ENCODE measurements at places on chromosomes 11 and 22. TPM values are rescaled to one million over a fixed set of nuclear protein-coding genes. Genes with fewer than 3 reads are reported as not detected.

DNA sequence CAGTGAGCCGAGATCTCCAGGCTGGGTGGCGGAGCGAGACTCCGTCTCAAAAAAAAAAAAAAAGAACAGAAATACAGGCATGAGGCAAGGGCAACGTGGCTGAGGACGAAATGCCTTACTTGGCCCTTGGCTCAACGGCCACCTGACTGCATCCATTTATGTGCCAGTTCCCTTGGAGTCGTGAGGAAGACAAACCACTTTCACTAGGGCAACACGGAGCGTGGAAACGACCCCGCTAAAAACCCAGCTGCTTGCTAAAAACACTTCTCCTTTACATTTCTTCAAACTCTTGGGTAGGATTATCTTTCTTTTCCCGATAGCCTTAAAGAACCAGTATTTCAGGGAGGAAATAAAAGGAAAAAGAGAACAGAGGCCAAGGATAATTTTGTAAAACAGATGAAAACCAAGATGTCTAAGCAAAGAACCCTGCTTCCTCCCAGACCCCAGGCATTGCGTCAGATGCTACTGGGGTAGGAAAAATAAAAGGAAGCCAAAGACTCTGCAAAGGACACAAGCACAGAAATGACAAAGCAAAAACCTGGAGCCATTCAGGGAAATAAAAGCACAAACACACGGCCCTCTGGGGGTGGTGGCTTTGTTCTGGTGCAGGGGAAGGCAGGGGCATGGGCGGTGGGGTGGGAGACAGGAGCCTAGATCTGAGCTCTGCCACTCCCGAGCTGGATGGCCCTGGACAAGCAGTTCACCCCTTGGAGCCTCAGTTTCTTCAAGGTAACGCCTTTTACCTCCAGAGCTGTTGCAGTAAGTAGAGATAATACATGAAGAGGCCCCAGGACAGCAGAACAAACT lies 37.0 kb downstream of the PC start:
- no peaks in the 10 kb centered on the region for H3K27me3 ChIP-seq
- no peaks in the 10 kb centered on the region for H3K36me3 ChIP-seq
- H3K27ac ChIP-seq: no peak overlapping the region
- DNase-seq: no peak
- H3K4me3 ChIP-seq: no peak overlapping the region

DNA sequence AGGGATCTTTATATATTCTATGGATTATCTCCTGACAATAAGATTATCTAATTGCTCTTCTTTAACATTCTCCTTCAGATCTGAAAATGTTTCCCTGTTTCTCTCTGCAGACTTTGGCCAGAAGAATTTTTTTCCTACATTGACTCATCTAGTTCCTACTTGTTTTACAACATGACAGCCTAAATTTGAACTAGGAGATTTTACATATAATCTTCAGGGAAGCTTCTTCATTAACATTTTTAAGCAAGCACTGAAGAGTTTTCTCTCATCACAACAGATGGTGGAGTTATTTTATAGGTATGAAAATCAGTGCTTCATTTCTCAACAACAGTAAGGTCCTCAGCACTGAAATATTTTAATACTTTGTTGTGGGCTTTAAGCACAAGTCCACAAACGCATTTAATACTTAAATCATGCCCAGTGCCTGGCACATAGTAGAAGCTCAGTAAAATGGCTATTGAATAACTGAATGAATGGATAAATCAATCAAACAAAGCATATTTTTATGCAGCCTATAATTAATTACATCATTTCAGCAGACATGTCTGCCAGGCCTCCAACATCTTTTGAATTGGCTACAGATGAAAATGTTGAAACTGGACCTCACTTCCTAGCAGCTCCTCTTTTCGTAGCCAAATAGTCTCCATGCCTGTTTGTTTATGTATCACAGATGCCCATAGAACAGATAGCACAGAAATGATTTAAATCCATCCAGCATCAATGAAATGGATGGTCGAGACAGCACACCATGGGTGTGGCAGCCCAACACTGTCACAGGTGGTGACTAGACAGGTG lies 117.3 kb upstream of the POU2AF2 start:
- no peak overlapping the region for H3K4me3 ChIP-seq
- no peak for DNase-seq
- H3K4me1 ChIP-seq: no peaks in the 10 kb centered on the region
- no peaks in the 10 kb centered on the region for H3K27me3 ChIP-seq
- H3K27ac ChIP-seq: no peak overlapping the region
- no peaks in the 10 kb centered on the region for H3K36me3 ChIP-seq

The RFPL2 gene
- 1.3 TPM for total RNA-seq

The BLID gene
- not detected for total RNA-seq

GRCh38 chr11:115874843-115875242 lies 370.6 kb upstream of the CADM1 start:
- no peak for DNase-seq
- no peak overlapping the region for H3K27ac ChIP-seq
- peaks cover 7% of the 10 kb centered on the region for H3K27me3 ChIP-seq
- H3K4me3 ChIP-seq: no peak overlapping the region

- no peaks in the 10 kb centered on the region for H3K4me1 ChIP-seq
- no peaks in the 10 kb centered on the region for H3K27me3 ChIP-seq
- H3K4me3 ChIP-seq: no peak overlapping the region
- DNase-seq: no peak
- no peak overlapping the region for H3K27ac ChIP-seq
- no peaks in the 10 kb centered on the region for H3K36me3 ChIP-seq
These were observed 77.4 kb upstream of the OR5AK2 start for GRCh38 chr11:56911312-56911711.

GRCh38 chr11:72091292-72091691 lies 10.6 kb downstream of the LRRC51 start:
- H3K27me3 ChIP-seq: no peaks in the 10 kb centered on the region
- no peaks in the 10 kb centered on the region for H3K4me1 ChIP-seq
- no peak overlapping the region for H3K27ac ChIP-seq
- peaks cover 36% of the 10 kb centered on the region for H3K36me3 ChIP-seq
- peak; percentile 68 for DNase-seq

GRCh38 chr11:115458877-115459276 lies 45.3 kb downstream of the CADM1 start:
- no peak overlapping the region for H3K4me3 ChIP-seq
- DNase-seq: no peak
- H3K4me1 ChIP-seq: no peaks in the 10 kb centered on the region
- no peaks in the 10 kb centered on the region for H3K36me3 ChIP-seq

The OR10G7 gene
- not detected for total RNA-seq

GRCh38 chr11:22670830-22671229 lies 4.4 kb downstream of the GAS2 start:
- no peak for DNase-seq
- peaks cover 12% of the 10 kb centered on the region for H3K27me3 ChIP-seq
- H3K4me3 ChIP-seq: no peak overlapping the region
- peaks cover 11% of the 10 kb centered on the region for H3K4me1 ChIP-seq

The METTL15 gene
- 10.6 TPM for total RNA-seq

Measured in T-cell (primary cell).